NCI-H187 treated with DMSO at 0.1 percent for 48 hours (cell line): ENCODE measurements at places on chromosomes 6 and 20.

GRCh38 chr6:32845384-32845884 is 1.6 kb upstream of the PSMB8 start:
- DNase-seq: no peak

GRCh38 chr20:37822141-37822601 is 80.8 kb upstream of the VSTM2L start:
- DNase-seq: no peak

DNA sequence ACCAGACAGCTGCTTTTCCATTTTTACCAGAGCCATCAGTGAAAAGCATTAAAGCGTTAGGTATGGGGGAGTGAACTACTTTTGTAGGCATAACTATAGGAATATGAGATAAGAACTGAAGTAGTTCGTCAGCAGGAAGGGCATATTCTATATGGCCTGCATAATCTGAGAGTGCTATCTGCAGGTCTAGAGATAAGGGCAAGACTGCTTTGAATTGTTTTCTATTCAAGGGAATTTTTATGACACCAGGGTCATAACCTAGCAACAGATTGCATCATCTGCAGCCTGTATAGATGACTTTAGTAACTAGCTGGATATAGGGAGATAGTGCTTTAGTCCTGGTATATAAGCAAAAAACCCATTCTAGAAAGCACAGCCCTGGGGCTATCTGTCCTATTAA is 437.3 kb upstream of the HTR1E start:
- no peak for DNase-seq

DNA sequence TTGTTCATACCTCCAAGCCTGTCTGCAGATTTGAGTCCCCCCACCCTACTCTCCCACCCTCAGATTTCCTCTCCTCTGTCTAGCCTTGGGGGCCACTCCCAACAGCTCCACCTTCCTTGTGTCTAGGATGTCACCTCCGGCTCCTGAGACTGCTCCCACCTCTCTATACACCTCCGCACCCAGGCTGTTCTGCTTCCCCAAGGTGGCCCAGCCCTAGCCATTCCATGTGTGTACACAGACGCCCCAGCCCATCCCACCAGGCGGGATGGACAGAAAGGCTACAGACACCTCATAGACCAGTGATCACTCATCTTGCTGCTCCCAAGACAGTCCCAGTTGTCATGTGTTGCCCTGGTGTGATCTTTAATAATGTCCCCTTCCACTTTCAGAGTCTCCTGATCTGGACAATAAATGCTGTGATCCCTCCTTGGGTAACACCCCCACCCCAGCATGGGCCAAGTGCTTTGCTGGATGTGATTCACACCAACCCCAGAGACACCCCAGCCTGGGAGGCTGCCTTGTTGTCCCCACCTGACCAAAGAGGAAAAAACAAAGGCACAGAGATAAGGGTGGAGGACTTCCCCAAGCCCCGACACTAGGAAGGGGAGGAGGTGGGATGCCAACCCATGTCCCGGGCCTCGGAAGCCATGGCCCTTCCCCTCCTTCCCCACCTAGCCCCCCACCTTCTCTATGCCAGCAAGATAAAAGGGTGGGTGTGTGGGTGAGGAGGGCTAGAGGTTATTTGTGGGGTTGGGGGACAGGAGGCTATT is 36.1 kb downstream of the MDFI start:
- DNase-seq: no peak

GRCh38 chr20:32743237-32744112 is at the start of gene COMMD7:
COMMD7 (minus strand) TSS chr20:32743467; CDS start chr20:32743391, 76 bp downstream.
- DNase-seq: no peak
